ENCODE measurements at places on chromosomes 7 and 10. TPM values are rescaled to one million over a fixed set of nuclear protein-coding genes. Genes with fewer than 3 reads are reported as not detected.

IGFBP3 gene
- 8.0 TPM for total RNA-seq

CDHR1 gene
- 0.92 TPM for total RNA-seq

PTF1A gene
- total RNA-seq = not detected

STEAP2 gene
- not detected for total RNA-seq

BMPR1A gene
- total RNA-seq = 2.6 TPM

All from CD4-positive, alpha-beta T cell (primary cell).